Fibroblast of pulmonary artery (primary cell): ENCODE measurements at places on chromosomes 6 and 20.

DNA sequence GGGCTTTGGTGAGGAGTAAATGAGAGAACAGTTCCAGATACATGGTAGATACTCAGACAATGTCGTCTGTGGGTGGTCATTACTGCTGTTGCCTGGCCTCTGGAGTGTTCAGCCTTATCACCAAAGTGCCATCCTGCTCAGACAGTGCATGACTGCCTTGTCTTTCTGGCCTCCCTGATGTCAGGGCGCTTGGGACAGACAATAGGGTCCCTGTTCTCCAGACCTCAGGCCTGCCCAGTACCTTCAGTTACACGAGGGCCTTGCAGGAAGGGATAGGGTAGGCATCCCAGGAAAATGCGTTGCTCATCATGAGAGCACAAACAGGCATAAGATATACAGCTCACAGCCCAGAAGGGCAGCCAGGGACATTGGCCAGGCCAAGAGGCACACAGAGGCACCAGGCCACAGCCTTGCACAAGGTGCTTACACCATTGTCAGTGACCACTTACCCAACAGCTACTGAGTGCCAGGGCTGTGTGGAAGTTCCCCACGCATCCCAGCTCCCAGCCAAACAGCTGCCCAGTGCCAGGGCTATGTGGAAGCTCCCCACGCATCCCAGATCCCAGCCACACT, 27.4 kb downstream of the BPIFB1 start:
- DNase-seq: no peak

DNA sequence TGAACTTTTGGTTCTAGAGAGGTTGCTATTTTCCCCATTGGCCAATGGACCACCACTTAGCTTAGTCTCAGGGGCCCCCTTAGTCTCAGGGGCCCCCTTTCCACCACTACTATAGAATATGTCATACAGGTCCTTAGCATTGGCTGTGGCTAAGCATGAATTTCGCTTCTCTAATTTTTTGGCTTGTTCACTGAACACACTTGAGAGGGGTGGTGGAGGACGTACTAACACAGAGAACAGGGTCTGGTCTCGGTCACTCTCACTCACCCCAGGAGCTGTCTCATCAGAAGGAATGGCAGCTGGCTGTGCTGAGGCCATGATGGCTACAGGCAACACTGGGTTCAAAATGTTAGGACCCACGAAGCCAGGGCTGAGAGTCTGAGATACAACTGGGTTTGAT, 30.3 kb downstream of the ZNF318 start:
- no peak for DNase-seq

- DNase-seq: peak; percentile 86
Observed at GRCh38 chr6:167573461-167574215, 248.8 kb downstream of the TTLL2 start.

DNA sequence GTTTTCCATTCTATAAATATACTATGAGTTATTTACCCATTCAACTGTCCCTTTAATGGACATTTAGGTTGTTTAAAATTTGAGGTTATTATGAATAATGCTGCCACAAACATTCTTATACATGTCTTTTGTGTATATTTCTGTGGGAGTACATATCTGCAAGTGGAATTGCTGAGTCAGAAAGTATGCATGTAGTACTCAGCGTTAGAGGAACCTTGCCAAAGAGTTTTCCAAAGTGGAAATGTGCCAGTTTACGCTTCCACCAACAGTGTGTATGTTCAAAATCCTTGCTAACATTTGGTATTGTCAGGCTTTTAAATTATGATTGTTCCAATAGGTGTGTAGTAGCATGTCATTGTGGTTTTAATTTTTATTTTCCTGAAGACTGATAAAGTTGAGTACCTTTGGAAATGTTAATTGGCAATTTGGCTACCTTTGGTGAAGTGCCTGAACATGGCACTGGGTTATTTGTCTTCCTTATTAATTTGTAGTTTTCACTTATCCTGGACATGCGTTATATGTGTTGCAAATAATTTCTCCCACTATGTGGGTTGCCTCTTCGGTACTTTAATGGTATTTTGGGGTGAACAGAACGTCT, 341.2 kb downstream of the CD83 start:
- peak; percentile 94 for DNase-seq

- DNase-seq: no peak
Observed at GRCh38 chr6:148851683-148852556, 105.1 kb downstream of the UST start.

DNA sequence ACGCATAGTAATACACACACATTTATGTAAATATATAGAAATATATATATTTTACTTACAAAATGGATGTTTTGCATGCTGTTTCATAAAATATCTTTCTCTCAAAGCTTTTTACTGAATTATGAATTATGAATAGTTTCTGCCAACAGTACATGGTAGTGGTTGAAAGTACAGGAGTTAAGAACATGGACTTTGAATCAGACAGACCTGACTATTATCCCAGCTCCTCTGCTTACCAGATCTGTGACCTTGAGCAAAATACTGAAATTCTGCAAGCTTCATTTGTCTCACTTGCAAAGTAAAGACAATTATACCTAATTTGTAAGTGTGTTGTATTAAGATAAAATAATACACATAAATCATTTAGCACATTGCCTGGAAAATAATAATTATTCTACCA, 459.5 kb downstream of the EPM2A start:
- no peak for DNase-seq

DNA sequence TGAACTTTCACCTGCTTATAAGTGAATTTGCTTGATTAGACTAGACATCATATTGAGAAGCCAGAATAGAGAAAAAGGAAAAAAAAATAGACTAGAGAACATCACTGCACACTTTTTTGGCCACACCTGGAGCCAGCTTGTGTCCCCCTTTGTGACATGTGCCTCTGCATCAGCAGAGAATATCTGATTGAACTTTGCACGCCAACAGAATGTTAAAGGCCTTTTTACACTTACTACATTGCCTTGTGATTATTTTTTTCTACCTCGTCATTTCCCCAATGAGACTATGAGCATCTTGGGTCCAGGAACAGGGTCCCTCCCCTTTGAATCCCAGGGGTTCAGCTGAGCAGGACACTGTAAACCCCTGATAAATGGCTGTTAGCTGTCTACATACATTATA, 17.2 kb upstream of the ZNF133 start:
- no peak for DNase-seq

- DNase-seq: peak; percentile 74
Observed at GRCh38 chr20:37538003-37538402, 10.3 kb upstream of the BLCAP start.

- no peak for DNase-seq
Observed at GRCh38 chr6:100209323-100210136, 215.5 kb upstream of the MCHR2 start.

- no peak for DNase-seq
Observed at GRCh38 chr6:75379536-75379935, 94.9 kb upstream of the TMEM30A start.

DNA sequence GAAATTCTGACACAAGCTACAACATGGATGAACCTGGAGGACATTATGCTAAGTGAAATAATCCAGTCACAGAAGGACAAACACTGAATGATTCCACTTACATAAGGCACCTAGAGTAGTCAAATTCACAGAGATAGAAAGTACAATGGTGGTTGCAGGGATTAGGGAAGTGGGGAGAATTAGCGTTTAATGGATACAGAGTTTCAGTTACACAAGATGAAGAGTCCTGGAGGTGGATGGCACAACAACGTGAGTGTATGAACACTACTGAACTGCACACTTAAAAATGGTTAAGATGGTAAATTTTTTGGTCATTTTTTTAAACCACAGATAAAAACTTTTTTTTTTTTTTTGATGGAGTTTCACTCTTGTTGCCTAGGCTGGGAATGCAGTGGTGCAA, 24.7 kb downstream of the MOCS3 start:
- no peak for DNase-seq

DNA sequence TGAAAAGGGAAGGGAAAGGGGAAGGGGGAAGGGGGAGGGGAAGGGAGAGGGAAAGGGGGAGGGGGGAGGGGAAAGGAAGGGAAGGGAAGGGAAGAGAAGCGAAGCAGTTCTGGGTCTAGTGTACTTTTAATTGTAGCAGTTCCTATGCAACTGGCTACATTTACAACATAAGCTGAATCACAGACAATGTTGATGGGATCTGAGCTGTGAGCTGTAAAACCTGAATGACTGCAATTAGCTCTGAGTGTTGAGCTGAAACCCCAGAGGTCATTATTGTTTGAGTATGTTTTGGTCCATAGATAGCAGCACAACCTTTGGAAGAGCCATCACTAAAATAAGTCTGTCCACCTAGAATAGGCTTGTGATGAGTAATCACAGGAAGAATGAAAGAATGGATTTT, 7.2 kb upstream of the ABHD12 start:
- DNase-seq: no peak

DNA sequence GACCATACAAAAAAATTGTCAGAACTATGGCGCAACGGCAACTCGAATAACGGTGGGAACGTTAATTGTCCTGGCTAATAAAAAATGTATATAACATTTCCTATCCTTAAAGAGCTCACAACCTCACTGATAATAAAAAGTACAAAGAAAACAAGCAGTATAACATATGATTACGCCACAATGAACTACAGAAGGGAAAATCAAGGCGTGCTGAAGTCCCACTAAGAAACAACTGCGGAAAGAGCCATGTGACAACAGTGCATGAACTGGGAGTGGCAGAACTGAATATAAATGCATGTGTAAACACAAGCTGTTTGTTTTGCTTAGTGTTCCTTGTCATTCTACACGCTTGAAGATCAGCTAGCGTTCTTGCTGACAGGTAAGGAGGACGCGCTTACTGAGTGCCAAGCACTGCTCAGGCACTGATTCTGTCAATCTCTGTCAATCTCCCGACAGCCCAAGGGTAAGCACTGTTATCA, 466 bp upstream of the PSMB1 start:
- peak; percentile 60 for DNase-seq

- peak; percentile 57 for DNase-seq
Observed at GRCh38 chr6:108966855-108967755, 118.9 kb downstream of the ARMC2 start.

DNA sequence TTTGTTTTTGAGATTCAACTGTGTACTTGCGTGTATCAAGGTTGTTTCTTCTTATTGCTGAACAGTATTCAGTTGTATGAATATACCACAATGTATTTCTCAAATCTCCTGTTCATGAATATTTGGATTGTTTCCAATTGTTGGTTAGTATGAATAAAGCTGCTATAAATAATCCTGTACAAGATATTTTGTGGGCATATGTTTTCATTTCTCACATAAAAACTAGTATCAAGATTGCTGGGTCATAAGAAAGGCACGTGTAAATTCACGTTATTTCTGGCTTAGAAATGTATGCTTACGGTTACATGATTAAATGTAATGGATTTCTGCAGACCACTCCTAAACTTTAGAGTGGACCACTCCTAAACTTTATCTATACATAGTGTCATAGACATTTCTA, 96.6 kb downstream of the BTBD3 start:
- DNase-seq: peak; percentile 7

GRCh38 chr20:44053046-44053445, 133.9 kb downstream of the JPH2 start:
- DNase-seq: no peak

DNA sequence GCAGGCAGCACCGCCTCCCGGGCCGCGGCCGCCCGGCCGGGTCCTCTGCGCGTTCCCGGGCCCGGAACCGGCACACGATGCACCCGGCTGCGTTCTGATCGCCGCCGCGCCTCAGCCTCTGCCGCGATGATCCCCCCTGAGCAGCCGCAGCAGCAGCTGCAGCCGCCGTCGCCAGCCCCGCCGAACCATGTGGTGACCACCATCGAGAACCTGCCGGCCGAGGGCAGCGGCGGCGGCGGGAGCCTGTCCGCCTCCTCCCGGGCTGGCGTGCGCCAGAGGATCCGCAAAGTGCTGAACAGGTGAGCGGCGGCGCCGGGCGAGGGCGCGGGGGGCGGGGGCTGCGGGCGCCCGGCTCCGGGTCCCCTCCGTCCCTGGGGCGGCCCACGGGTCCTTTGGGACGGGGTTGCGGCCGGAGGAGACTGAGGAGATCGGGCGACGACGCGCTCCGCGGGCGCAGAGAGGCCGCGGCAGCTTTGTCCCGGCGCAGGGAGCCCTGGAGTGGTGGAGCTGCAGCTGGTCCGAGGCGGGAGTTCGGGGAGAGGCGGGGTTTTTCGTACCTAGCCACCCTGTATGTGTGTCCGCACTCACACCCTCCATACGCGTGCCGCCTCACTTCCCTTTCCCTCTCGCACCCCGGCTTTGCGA, 659 bp downstream of the SLC35F1 start:
- no peak for DNase-seq

GRCh38 chr6:43142101-43142500, 29.0 kb upstream of the SRF start:
- no peak for DNase-seq

DNA sequence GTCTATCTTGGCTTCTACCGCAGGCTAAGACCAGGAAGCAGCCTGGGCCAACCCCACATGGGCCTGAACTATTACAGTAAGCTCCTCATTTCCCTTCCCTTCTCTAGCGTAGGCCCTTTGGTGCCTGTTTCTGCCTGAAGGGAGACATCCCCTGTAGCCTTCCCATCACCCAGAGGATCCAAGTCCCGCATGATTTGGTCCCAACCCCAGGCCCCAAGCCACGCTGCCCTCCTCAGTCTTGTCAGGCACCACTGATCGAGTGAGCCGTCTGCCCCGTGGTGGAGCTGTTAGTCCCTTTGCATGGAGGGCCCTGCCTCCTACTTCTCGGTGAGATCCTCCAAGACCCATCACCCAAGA, 46.4 kb downstream of the EBF4 start:
- DNase-seq: no peak

DNA sequence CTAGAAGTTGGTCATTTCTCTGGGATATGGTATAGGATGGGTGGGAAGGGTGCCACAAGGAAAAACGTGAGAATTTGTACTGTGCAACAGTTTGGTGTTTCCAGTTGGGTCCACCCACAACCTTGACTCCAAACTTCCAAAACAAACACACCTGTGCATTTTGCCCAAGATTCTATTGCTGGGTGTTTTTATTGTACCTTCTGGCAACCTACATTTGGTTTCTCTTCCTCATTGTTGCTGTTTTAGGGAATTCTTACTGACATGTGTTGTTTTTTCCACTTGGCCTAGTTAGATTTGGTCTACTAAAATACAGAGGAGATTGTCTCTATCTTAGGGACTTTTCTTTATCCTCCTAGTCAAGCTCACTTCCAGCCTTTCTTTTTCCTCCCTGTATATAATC, 16.7 kb downstream of the TULP4 start:
- DNase-seq: no peak

- DNase-seq: peak; percentile 31
Observed at GRCh38 chr6:167870321-167870720, 43.6 kb downstream of the AFDN start.

DNA sequence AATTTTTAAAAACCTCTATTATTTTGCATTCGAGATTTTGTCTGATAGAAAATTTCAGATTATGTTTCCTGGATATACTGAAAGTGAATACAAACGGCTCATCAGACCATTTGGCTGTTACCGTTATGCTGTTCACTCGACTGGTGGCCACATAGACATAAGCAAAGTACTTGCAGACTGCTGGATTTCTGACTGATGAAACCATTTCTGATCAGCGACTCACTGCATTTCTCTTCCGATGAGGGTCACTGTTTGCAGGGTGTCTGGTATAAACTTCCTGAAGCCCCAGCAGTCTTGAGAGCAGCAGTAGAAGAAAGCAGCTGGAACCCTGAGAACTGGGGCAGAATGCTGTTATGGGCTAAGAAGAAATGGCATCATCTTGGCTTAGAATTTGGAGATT, 17.7 kb downstream of the SNX9 start:
- peak; percentile 59 for DNase-seq

- no peak for DNase-seq
Observed at GRCh38 chr6:150880336-150880735, 14.8 kb downstream of the MTHFD1L start.

- no peak for DNase-seq
Observed at GRCh38 chr6:15503346-15503680, 159.5 kb downstream of the DTNBP1 start.

- DNase-seq: no peak
Observed at GRCh38 chr20:36320261-36320897, 14.2 kb downstream of the DLGAP4 start.

GRCh38 chr6:113488061-113488460, 369.1 kb upstream of the MARCKS start:
- peak; percentile 20 for DNase-seq
